ENCODE measurements at places on chromosomes 6 and 20. TPM values are rescaled to one million over a fixed set of nuclear protein-coding genes. Genes with fewer than 3 reads are reported as not detected.

- no peak overlapping the region for H3K4me3 ChIP-seq
- no peak overlapping the region for H3K27ac ChIP-seq
- no peaks in the 10 kb centered on the region for H3K4me1 ChIP-seq
- H3K36me3 ChIP-seq: no peaks in the 10 kb centered on the region
Measured at GRCh38 chr20:36391456-36391855, 85.3 kb downstream of the DLGAP4 start.

The PHACTR1 gene
- 0.44 TPM for total RNA-seq

The L3MBTL3 gene
- 7.4 TPM for total RNA-seq

DNA sequence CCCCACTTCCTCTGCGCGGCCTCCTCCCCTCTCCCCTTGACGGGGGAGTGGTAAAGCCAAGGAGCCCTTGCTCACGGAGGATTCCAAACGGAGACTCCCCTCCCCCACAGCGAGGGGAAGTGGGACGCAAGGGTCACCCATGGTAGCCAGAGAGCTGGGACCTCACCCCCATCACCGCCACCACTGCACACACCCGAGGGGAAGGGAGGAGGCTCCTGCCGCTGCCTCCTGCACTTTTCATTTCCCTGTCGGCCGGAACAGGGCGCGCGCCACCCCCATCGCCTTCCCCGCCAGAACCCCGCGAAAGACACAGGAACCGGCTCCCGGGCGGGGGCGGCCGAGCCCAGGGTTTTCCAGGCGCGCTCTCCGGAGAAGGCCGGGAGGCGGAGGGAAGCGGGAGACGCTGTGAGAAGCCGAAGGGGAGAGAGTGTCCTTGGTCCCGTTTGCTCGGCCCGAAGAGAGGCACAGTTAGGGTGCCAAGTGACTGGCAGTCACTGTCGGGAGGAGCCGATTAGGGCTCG lies 789 bp downstream of the CCND3 start:
- DNase-seq: peak; percentile 56
- peaks cover 38% of the 10 kb centered on the region for H3K36me3 ChIP-seq
- H3K27ac ChIP-seq: peak overlapping the region; percentile 94
- peak overlapping the region; percentile 99 for H3K4me3 ChIP-seq

DNA sequence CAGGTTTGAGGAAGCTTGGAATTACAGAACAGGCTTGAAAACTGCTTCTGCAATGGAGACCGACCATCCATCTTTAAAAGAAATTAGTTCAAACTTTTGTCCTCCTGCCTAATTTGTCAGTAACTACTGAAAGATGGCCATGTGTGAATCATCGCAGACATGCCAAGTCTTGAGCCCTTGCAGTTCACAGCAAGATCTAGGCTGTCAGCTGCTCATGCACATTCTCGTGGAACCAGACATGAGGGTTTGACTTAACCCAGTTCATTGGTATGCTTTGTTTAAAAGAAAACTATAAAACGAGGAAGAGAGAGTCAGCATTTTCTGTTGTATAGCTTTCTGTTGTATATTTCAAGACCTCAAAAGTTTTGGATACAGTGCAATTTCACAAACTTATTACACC lies 74.0 kb upstream of the SAMD5 start:
- H3K27ac ChIP-seq: no peak overlapping the region
- H3K36me3 ChIP-seq: no peaks in the 10 kb centered on the region
- no peak for DNase-seq

The TFAP2D gene
- total RNA-seq: not detected

GRCh38 chr6:25035512-25036435 lies 100.0 kb upstream of the RIPOR2 start:
- H3K4me1 ChIP-seq: peaks cover 68% of the 10 kb centered on the region
- H3K36me3 ChIP-seq: peaks cover 9% of the 10 kb centered on the region
- no peak for DNase-seq
- peak overlapping the region; percentile 89 for H3K4me3 ChIP-seq

GRCh38 chr20:13813910-13814309 lies 29.1 kb downstream of the NDUFAF5 start:
- peaks cover 29% of the 10 kb centered on the region for H3K4me1 ChIP-seq
- peaks cover 30% of the 10 kb centered on the region for H3K36me3 ChIP-seq
- DNase-seq: no peak
- H3K27me3 ChIP-seq: no peaks in the 10 kb centered on the region

GRCh38 chr6:100456908-100457235 lies 7.8 kb downstream of the SIM1 start:
- H3K27ac ChIP-seq: no peak overlapping the region
- H3K27me3 ChIP-seq: peaks cover 79% of the 10 kb centered on the region
- no peak for DNase-seq
- peaks cover 6% of the 10 kb centered on the region for H3K36me3 ChIP-seq
- peaks cover 16% of the 10 kb centered on the region for H3K4me1 ChIP-seq
- H3K4me3 ChIP-seq: no peak overlapping the region

GRCh38 chr6:26064619-26065257 lies 22.5 kb upstream of the HFE start:
- H3K36me3 ChIP-seq: no peaks in the 10 kb centered on the region
- peaks cover 7% of the 10 kb centered on the region for H3K27me3 ChIP-seq
- no peak for DNase-seq
- H3K4me3 ChIP-seq: no peak overlapping the region
- H3K4me1 ChIP-seq: peaks cover 23% of the 10 kb centered on the region

The SLC26A8 gene
- not detected for total RNA-seq

DNA sequence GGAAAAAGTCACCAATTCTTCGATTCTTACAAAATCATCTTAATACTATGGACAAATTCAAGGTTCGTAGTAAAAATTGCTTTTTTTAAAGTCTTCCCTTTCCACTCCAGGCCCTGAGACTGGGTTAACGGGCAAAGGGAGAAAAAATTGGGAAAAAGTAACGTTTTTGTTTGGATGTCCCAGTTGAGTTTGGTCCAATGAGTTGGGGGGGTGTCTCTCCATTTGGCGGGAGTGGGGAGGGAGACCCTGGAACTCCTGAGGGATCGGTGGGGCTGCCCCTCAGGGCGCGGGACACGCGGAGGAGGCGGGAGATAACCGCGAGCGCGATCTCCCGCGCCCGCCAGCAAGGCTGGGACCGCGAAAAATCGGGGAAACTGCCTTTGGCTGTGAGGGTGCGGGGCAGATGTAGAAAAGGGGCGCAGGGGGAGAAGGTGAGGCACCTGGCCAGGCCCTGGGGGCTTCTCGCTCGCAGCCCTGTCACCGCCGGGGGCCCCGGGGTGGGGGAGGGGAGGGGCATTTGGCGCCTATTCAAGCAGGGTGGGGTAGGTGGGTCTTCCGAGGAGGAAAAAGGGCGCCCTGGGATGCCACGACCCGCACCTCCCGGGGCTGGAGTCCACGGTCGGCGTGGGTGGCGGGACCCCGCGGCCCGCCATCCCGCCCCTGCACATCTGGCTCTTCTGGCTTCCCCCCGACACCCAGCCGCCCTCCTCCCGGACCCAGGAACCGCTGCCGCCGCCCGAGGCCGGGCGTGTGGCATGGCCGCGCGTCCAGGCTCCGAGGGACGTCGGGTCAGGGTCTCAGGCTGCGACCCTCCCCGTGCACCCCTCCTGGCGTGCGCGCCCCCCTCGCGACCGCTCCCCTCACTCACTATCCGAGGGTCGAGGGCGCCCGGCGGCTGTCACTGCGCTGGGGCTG lies 595 bp downstream of the FBXO5 start:
- peak overlapping the region; percentile 96 for H3K4me3 ChIP-seq
- no peaks in the 10 kb centered on the region for H3K27me3 ChIP-seq
- DNase-seq: peak; percentile 24
- peaks cover 31% of the 10 kb centered on the region for H3K36me3 ChIP-seq
- peaks cover 59% of the 10 kb centered on the region for H3K4me1 ChIP-seq

The EPPIN gene
- not detected for total RNA-seq

DNA sequence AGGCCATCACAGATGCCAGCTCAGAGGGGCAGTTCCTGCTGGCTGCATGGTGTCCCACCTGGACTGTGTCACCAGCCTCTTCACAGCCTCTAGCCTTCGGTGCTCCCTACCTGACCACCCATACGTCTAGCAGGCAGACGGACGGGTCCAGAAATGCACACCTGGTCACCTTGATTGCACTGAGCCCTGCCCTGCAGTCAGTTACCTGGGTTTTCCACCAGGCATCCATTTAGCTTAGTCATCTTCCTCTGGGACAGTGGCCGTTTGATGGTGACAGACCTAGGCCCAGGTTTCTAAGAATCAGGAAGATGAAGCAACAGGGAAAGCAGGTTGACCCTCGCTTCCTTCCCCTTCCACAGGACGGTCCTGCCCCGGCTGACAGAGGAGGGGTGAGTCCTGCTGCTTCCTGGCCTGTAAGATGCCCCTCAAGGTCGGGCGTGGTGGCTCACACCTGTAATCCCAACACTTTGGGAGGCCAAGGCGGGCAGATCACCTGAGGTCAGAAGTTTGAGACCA lies 9.8 kb upstream of the BPI start:
- H3K4me3 ChIP-seq: no peak overlapping the region
- H3K4me1 ChIP-seq: no peaks in the 10 kb centered on the region
- no peak overlapping the region for H3K27ac ChIP-seq
- H3K27me3 ChIP-seq: peaks cover 7% of the 10 kb centered on the region

The CST4 gene
- total RNA-seq: not detected

DNA sequence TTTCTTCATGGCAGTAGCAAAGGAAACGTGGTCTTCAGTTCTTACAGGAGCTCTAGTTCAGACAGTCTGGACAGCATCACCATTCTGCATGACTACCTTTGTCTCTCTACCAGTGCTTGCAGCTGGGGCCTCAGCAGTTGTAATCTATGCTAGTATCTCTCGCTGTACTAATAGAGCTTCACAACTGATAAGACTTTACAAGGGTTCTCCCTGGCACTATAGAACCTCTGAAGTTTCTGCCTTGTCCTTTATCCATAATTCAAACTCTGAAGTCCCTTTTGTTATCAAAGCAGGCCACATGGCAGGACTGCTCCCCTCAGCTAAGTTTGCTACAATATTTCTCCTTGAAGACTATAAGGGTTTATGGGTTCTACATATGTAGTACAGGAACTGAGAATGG lies 842.1 kb upstream of the ADGRB3 start:
- no peak overlapping the region for H3K27ac ChIP-seq
- H3K27me3 ChIP-seq: no peaks in the 10 kb centered on the region
- no peaks in the 10 kb centered on the region for H3K4me1 ChIP-seq
- no peak overlapping the region for H3K4me3 ChIP-seq

The GMPR gene
- 1.2 TPM for total RNA-seq

GRCh38 chr6:151160929-151161757 lies 78.6 kb upstream of the AKAP12 start:
- H3K4me1 ChIP-seq: no peaks in the 10 kb centered on the region
- no peak overlapping the region for H3K27ac ChIP-seq
- no peak overlapping the region for H3K4me3 ChIP-seq

The CAGE1 gene
- 0.13 TPM for total RNA-seq

- peaks cover 3% of the 10 kb centered on the region for H3K4me1 ChIP-seq
- no peak overlapping the region for H3K4me3 ChIP-seq
- H3K27ac ChIP-seq: no peak overlapping the region
Measured at GRCh38 chr6:125252891-125253290, 48.9 kb downstream of the HDDC2 start.

The HS3ST5 gene
- not detected for total RNA-seq

DNA sequence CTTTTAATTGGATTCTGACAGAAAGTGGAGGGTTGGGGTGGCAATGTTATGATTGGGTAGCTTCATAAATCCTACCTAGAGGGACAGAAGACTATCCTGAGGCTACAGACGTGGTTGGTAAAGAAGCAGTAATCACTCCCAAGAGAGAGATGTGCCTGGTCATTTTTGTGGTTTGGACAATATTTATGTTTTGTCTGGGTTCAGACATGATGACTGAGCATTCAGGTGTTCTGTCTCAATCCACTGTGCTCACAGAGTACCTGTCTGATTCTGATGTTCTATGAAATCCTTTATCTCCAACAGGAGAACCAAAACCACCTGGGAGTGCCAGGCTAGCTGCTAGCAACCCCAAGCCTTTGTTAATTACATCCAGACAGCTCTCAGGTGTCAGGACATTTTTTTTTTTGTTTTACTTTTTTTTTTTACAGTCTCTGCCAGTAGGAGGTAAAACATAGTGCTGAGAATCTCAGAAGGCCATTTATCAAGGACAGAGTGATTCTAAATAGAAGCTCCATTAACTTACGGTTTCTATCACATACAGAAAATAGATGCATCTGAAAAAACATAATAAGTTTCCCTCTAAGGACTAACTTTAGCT lies 1.6 kb upstream of the HLA-DQA1 start:
- no peak for DNase-seq
- peaks cover 2% of the 10 kb centered on the region for H3K36me3 ChIP-seq
- H3K4me3 ChIP-seq: no peak overlapping the region
- no peak overlapping the region for H3K27ac ChIP-seq

The NMBR gene
- not detected for total RNA-seq

DNA sequence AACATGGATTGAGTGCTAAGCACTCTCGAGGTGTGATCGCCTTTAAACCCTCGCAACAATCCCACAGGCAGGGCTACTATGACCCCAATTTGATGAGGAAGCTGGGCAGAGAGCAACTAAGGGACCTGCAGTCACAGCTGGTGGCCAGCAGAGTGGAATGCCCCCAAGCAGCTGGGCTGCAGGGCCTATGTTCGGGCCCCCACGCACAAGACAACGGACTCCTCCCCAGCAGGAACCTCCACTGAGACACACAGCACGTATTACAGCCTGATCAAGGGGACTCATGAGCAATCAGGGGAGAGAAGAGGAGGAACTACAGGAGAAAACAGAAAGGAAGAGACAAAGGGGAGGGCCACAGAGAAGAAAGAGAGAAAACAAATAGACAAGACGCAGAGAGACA lies 21.7 kb downstream of the CST7 start:
- H3K27me3 ChIP-seq: no peaks in the 10 kb centered on the region
- H3K36me3 ChIP-seq: peaks cover 68% of the 10 kb centered on the region
- H3K4me1 ChIP-seq: peaks cover 11% of the 10 kb centered on the region
- DNase-seq: no peak
- H3K4me3 ChIP-seq: no peak overlapping the region

DNA sequence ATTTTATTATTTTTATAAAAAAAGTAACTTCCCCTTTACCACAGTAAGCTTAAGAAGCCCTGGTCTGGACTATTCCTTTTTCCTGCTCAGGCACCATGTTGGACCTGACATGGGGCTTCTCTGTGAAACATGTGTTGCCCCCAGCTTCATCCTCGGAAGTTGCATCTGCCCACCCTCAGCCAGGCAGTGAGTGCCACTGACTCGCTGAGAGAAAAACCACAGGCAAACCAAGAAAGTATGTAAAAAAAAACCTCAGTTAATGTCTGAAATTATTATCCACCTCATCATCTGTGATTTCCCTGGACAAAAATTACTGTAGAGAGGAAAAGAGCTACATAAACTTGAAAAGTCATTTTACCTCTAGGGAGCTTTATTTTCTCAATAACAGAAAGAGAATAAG lies 109.9 kb upstream of the MCHR2 start:
- no peaks in the 10 kb centered on the region for H3K4me1 ChIP-seq
- H3K36me3 ChIP-seq: no peaks in the 10 kb centered on the region
- H3K27ac ChIP-seq: no peak overlapping the region
- H3K4me3 ChIP-seq: no peak overlapping the region
- peaks cover 20% of the 10 kb centered on the region for H3K27me3 ChIP-seq

- H3K4me1 ChIP-seq: peaks cover 30% of the 10 kb centered on the region
- H3K4me3 ChIP-seq: no peak overlapping the region
- peaks cover 17% of the 10 kb centered on the region for H3K36me3 ChIP-seq
Measured at GRCh38 chr6:42331019-42331418, 113.4 kb upstream of the MRPS10 start.

GRCh38 chr6:157478926-157479325 lies 97.9 kb downstream of the ZDHHC14 start:
- peaks cover 9% of the 10 kb centered on the region for H3K27me3 ChIP-seq
- DNase-seq: no peak
- peaks cover 37% of the 10 kb centered on the region for H3K4me1 ChIP-seq
- H3K27ac ChIP-seq: no peak overlapping the region

The SLC32A1 gene
- not detected for total RNA-seq

Measured in activated T-helper 1 cell treated with anti-CD3 and anti-CD28 coated beads, Interleukin-12 subunit alpha, Interleukin-12 subunit beta, Interleukin-2, Interleukin-4 antibody, amounts not matched to agents 30 ng/mL and 10 ng/mL and 1 ng/mL, durations not matched to agents 14 hours and 24 hours and 36 hours (primary cell).